ENCODE measurements at places on chromosomes 12 and 14.

- DNase-seq: no peak
These were observed 456.2 kb upstream of the MGAT4C start for GRCh38 chr12:86712425-86712843.

DNA sequence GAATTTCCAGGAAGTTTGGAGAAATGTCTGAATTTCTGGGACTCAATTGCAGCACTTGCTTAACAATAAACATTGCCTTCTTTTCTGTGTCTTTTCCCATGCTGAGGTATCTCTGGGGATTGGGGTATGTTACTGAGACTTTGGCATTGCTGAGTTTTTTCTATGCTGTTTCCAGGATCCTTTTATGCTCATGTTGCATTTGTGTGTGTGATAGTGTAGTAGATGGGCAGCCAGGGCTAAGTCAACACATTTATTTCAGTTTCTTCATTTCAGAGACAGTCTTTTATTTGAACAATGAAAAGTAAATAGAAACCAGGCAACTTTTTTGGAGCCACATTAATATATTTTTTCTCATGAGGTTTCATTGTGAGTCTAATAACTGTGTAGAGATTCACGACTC is 1160.3 kb upstream of the TMEM132C start:
- DNase-seq: no peak

DNA sequence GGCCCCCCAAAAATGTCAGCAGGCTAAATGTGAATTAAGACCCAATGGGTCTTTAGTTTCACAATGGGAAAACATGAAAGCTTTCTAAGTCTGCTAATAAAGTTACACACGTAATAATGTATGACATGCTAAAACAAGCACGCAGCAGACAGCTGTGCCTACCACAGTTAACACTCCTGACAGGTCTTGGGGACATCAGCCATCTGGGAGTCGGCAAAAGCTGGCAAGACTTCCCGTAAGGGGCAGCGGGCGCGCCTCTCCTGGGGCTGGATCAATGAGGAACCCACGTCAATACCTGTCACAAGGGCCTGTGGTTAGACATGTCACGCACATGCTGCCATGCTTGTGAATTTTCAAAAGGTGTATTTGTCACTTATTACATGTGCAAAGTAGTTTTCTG is 45.0 kb downstream of the ACTN1 start:
- no peak for DNase-seq

GRCh38 chr14:37796703-37797416 is 201.4 kb downstream of the TTC6 start:
- DNase-seq: no peak

GRCh38 chr12:103785243-103786031 is 55.6 kb downstream of the NT5DC3 start:
- no peak for DNase-seq

DNA sequence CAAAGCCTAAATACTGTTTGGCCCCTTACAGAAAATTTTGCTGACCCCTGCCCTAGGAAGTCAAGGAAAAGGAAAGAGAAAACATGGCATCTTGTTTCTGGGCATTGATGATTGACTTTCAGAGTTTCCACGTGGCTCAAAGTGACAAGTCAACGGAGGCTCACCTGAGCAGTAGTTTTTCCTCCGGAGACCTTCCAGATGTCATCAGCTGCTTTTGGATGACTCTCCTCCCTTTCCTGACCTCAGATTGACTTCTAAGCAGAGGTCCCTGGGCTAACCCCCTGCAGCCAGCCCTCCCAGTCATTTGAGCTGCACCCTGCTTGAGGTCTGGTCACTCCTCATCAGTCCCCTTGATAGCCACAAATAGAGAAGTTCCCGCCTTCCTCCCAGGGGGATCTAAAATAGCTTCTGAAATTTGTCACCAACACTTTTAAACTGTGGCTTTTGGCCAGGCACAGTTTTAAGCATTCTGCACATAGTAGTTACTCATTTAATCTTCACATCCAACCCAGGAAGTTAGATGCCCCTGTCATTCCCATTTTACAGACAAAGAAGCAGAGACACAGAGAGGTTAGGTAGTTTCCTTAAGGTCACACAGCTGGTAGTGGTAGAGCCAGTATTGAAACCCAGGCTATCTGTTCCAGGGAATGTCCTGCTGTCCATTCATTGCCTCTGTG is 143.4 kb downstream of the CHST11 start:
- DNase-seq: no peak

- DNase-seq: no peak
These were observed 85.9 kb downstream of the PTGER2 start for GRCh38 chr14:52399921-52400595.

DNA sequence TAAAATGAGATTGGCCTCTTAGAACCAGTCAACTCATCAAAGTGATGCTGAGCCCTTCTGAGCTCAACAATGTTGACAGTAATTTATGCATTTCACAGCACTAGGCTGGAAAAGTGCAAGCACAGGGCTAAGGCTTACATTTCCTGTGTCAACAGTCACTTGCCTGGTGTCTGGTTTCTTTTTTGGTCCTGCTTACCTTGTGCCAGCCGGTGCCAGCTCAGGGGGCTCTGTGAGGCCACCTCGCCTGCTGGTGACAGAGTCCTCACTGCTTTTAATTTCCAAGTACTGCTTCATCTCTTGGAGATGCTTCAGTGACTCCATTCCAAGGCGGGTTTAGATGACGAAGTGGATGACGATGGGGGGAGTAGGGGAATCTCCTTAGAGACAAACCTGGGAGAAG is 53.1 kb upstream of the KCNA1 start:
- no peak for DNase-seq
